ENCODE measurements at places on chromosomes 12 and 14.

- no peak for DNase-seq
Measured at GRCh38 chr14:68688872-68689371, 103.9 kb downstream of the ZFP36L1 start.

DNA sequence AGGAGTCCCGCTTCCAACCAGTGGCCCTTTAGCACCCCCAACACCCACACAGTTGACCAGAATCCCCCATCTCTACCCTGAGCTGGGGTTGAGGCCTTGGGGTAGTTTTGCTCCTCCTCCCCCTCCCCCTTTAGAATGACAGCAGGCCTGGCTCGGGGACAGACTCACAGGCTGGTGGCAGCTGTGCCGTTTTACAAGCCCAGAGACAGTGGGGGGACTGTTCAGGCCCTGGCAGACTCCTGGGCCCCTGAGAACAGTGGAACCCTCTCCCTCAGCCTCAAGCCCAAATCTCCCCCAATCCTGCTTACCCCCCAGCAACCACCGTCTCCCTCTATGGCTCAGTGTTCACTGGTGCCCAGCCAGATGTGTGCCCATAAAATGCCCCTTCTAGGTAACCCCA is 10.1 kb downstream of the TMEM119 start:
- DNase-seq, result no peak

- no peak for DNase-seq
Measured at GRCh38 chr14:104873380-104874055, 8.4 kb downstream of the CEP170B start.

GRCh38 chr12:92278378-92278828 is 132.8 kb upstream of the BTG1 start:
- no peak for DNase-seq

GRCh38 chr12:76765598-76765997 is 1.7 kb downstream of the ZDHHC17 start:
- DNase-seq, result no peak

GRCh38 chr14:74503291-74503937 is 9.8 kb downstream of the ISCA2 start:
- DNase-seq, result no peak

DNA sequence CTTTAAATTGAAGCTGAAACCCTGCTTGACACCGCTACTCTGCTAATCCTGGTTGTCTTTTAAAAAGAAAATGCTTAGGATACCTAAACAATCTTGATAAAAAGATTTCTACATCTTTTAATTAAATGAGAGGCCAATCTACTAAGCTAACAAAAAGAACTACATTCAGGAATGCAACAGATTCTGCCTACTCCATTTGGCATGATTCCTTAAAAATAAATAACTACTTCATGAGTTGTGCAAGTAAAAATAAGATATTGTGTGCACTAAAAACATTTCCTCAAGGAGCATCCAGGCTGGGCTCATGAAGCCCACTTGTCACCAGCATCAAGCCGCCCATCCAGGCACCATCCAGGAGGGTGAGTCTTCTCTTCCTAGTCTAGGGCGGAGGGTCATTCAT is 197.5 kb downstream of the PAX9 start:
- no peak for DNase-seq

- no peak for DNase-seq
Measured at GRCh38 chr12:125566-125965, 59.0 kb downstream of the IQSEC3 start.

- DNase-seq, result no peak
Measured at GRCh38 chr12:89091293-89091841, 260.9 kb downstream of the DUSP6 start.

GRCh38 chr14:74856366-74856765 is 19.6 kb downstream of the PROX2 start:
- DNase-seq, result no peak

DNA sequence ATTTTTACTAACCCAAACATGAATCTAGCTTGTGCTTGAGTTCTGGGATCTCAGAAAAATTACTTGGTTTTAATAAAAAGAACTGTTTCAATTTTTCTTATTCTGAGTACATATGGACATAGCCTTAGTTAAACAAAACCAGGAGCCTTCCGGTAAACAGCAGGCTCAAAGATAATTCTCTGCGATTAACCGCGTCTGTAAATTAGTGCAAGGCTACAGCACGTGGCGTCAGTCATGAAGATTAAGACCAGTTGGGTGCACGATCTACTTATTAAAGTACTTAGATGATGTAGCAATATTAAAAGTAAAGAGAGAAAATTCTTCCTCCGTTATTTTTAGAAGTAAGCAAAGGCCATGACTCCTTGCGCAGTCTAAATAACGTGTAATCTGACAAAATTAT is 700 bp downstream of the KCNJ8 start:
- no peak for DNase-seq

DNA sequence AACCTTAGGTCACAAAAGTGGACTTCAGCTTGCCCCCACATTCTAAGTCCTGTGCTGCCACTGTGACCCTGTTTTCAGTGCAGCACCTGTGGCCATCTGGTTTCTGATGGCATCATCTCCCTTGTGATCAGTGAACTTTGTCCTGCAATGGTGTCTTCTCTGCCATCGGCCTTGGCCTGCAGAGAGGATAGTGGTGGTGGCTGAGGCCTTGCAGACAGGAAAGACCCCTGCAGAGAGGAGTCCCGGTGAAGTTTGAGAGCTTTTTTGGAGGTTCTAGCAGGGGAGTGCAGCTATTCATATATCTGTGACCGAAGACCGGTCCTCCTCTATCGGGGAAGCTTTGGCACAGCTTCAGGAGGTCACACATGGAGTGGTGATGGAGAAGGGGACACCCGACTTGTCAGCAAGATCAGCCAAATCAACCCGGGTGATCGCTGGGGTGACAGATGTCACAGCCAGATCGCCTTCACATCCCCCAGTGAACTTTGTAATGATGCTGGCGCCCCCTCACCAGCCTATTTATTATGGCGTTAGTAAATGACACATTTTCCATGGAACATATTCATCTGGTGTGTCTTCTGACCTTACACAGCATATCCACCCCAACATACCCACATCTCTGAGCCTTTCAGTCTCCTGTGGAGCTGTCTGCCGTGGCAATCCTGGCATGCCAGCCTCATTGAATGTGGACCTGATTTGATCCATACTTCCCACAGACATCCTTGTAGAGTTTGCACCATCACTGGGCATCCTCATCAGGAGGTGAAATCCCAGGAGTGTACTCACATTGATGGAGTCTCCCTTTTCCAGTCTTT is 136.1 kb downstream of the PAPOLA start:
- DNase-seq, result no peak

- DNase-seq, result no peak
Measured at GRCh38 chr12:104583301-104583700, 126.6 kb downstream of the CHST11 start.

GRCh38 chr12:98594050-98594835 is 757 bp downstream of the SLC25A3 start:
- DNase-seq, result no peak

DNA sequence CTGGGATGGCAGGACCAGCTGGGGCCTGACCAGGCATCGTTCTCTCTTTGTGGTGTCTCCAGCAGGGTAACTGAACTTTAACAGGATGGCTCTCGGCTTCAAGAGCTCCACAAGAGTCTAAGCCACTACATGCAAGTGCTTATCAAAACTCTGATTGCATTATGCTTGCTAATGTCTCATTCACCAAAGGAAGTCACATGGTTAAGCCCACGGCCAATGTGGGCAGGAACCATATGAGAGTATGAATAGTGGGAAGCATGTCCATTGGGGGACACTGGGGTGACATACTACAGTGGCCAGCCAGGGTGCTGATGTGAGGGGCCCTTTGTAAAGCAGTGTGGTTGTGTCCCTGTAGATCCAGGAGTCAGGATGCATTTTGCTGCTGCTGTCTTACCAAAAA is 35.0 kb upstream of the KCNA5 start:
- no peak for DNase-seq

GRCh38 chr12:52434081-52434733 is at the start of gene KRT75:
TSS of gene KRT75 (minus strand) at chr12:52434371. CDS start at chr12:52434304, 67 bp downstream.
- no peak for DNase-seq

- no peak for DNase-seq
Measured at GRCh38 chr12:123129621-123130020, 21.3 kb downstream of the PITPNM2 start.

- no peak for DNase-seq
Measured at GRCh38 chr12:911191-911826, 38.2 kb downstream of the RAD52 start.

DNA sequence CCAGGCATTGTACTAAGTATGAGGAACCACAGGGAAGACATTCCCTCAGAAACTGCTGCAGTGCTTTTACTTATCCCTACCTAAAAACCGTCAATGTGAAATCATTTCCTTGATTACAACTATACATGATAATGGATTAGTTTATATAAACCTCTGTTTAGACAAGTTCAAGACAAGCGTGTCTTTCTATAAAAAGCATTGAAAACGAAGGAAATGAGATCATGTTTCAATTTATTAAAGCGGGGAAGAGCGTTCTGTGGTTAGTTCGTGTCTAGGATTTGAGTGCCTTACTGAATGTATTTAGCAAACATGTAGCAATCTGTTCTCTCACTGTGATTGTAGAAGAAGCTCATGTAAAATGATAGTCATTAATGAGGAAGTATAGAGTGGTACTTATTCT is 37.5 kb downstream of the GALC start:
- no peak for DNase-seq

GRCh38 chr12:128557231-128557630 is 266.5 kb downstream of the SLC15A4 start:
- no peak for DNase-seq

DNA sequence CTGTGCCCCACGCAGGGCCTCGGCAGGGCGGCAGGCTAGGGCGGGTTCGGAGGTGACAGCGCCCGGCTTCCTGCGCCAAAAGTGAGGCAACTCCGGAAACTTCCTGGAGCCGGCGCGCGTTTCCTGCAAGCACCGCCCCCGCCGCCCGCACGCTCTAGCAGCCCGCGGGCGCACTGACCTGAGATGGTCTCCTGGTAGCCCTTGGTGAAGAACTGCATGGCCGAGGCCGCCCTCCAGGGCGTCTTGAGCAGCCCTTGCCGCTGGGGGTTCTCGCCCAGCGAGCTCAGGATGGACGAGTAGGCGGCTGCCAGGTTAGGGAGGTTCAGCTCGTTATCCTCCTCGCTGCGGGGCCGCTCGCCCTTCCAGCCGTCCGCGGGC is 494 bp downstream of the GCH1 start:
- DNase-seq, result peak; percentile 66

GRCh38 chr14:59274991-59275391 is 86.5 kb downstream of the DAAM1 start:
- no peak for DNase-seq

DNA sequence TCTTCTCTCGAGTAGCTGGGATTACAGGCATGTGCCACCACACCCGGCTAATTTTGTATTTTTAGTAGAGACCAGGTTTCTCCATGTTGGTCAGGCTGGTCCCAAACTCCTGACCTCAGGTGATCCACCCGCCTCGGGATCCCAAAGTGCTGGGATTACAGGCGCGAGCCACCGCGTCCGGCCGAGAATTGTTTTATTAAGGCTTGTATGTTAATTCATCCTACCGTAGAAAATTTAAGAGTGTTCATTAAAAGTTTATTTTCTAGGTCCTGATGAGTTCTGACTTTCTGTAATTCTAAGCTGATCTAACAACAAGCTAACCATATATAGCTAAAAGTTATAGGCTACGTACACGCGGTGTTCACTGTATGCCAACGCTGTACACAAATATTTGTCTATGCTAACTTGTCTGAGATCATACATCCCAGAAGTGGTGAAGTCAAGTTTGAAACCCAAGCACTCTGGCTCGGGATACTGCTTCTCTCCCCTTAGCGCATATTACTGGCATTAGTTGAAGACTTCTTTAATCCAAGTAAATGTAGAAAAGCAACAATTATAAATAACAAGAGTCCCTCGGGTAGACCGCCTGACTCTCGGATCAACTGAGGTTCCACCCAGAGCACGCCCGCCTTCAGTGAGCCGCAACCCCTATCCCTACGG is 570 bp upstream of the MRPS35 start:
- no peak for DNase-seq

Data from stimulated activated CD4-positive, alpha-beta T cell treated with anti-CD3 and anti-CD28 coated beads, TNF-alpha, amount 100 ng/mL, for 1 hour (primary cell).